ENCODE measurements at places on chromosomes 4 and X. TPM values are rescaled to one million over a fixed set of nuclear protein-coding genes. Genes with fewer than 3 reads are reported as not detected.

Gene RS1
- not detected for total RNA-seq

Gene CSAG2
- not detected for total RNA-seq

Gene VSIG1
- 6.3 TPM for total RNA-seq

Gene USP17L11
- not detected for total RNA-seq

Gene CEP135
- 32.0 TPM for total RNA-seq

Gene TEX13B
- not detected for total RNA-seq
